ENCODE measurements at places on chromosomes 12 and 14. TPM values are rescaled to one million over a fixed set of nuclear protein-coding genes. Genes with fewer than 3 reads are reported as not detected.

- peak; percentile 15 for DNase-seq
Observed at GRCh38 chr12:22333713-22334409, 646 bp downstream of the ST8SIA1 start.

DNA sequence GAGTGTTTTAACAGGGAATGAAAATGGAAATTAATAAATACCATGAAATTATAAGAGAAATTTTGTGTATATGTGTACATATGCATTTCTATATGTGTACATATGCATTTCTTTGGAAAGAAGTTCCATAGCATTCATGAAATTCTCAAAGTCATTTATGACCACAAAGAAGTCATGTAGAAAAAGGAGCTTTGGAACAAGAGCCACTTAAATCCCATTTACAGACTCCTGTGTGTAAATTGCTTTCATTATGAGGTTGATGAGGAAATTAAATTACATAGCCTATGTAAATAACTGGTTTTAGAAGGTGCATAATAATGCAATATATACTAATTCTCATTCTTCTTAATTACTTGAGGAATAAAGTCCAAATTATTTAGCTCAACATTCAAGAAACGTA is 450.5 kb upstream of the SYT1 start:
- no peak for DNase-seq

DNA sequence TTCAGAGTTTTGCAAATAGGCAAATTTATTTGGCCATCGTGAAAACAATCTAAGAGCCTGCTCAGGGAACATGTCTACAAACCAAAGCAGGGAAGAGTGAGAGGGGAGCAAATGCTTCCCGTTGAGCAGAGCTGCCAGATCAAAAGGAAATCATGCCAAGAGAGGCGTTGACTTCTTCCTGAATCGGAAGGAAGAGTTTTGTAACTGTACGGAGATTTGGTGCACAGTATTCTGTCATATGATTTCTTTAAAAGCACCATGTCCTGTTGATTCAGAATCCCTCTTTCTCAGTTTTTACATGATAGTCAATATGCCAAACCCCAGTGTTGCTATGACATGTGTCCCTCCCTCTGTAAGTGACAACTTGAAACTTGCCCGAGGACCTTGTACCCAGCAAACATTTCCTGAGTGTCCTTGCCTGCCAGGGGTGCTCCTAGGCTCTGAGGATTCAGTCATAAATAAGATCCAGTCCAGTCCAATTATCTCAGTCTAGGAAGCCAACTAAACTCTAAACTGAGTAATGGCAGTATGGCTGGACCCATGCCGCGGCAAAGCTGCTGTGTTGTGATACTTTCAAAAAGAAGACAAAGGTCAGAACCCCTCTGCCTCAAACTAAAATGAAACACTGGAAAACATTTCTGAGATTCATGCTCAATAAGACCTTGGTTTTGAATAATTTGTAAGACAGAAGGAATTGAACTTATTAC is 300.1 kb upstream of the FKBP4 start:
- no peak for DNase-seq

DNA sequence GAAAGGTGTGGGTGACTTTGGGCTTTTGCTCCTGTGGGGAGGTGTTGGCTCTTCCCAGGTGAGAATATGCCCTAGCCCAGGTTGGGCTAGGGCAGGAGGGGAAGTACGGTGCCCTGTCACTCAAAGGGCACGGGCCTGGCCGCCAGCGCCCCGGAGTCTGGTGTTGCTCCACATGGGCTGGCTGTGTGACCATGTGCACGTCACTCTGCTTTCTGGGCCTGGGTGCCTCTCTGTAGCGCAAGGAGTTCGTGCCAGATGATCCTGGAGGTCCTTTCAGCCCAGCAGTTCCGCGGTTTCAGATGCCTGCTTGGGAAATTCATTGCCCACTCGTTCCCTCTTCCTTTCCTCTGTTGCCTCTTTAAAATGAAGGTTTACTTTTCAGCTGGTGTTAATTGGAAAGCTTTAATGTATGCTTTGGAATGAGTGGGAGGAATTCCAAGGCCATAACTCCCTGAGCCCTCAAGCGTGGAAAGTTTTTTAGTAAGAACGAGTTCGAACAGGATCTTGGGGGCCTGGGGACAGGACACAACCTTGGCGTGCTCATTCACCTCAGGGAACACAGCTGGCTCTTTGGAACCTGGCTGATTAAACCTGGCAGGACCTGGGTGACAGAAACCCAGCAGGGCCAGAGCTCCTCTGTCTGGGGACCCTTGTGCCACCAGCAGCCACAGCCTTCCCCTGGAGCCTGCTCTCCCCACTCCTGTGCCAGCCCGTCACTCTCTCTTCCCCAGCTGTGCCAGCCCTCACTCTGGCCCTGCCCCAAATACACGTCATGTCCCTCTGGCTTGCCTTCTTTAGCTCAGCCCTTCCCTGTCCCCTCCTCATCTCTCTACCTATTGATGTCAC is 42.8 kb downstream of the TSPAN9 start:
- no peak for DNase-seq

GRCh38 chr12:25054076-25054782 is 105.3 kb upstream of the BCAT1 start:
- no peak for DNase-seq

DNA sequence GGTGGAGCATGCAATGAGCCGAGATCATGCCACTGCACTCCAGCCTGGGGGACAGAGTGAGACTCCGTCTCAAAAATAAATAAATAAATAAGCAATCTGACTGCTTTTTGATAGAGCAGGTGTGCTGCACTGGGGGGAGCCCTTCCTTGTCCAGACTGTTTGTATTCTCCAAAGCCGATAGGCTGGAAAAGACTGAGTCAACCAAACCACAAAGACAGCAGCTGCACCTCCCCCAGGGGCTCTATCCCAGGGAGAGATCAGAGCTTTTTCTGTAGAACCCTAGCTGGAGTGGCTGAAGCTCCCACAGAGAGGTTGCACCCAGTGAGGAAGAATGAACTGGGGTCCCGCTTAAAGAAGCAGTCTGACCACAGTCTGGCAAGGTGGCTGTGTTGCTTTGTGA is 45.8 kb upstream of the LALBA start:
- no peak for DNase-seq

DNA sequence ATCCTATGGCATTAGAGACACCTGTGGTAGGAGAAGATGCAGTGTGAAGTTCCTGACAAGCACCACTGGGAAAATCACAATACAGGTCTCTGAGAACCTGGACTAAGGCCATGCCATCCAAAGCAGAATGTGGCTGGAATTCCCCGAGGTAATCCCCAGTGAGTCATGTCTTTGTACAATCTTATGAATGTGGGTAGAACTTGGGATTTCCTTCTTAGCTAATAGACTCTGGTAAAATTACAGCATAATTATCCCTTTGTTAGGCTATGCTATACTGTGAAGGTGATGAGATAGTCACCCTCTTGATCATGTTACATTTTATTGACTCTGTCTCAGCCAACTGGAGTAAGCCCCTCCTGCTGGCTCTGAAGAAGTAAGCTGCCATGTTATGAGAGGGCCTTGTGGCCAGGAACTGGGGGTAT is 224.3 kb upstream of the DCN start:
- DNase-seq: no peak

DNA sequence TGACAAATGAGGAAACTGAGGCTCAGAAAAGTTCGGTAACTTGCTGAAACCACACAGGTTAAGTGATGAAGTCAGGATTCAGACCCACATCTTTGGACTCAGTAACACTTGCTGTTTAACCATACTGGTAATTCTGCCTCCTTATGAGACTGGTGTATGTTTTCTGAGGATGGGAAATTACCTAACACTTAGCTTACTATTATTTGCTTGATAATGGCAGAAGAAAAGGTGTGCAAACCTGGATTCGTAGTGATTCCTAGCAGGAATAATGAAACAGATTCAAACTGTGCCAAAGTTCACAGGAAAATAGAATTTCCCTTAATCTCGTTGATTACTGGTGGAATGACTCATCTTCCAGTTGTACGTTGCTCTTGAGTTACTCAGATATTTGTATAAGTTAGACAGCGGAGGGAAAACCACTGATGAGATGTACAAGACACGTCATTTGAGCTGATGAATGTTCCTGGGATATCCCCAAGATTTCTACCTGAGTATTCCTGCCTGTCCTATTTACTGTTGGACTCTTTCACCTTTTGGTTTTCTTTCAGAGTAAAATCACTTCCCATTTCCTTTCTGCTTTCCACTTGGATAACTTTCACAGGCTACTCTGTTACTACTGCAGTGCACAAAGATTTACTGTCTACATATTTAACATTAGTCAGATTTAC is 37.5 kb downstream of the PRORP start:
- DNase-seq: no peak

GRCh38 chr12:46661110-46661845 is 164.5 kb downstream of the SLC38A4 start:
- peak; percentile 50 for DNase-seq

DNA sequence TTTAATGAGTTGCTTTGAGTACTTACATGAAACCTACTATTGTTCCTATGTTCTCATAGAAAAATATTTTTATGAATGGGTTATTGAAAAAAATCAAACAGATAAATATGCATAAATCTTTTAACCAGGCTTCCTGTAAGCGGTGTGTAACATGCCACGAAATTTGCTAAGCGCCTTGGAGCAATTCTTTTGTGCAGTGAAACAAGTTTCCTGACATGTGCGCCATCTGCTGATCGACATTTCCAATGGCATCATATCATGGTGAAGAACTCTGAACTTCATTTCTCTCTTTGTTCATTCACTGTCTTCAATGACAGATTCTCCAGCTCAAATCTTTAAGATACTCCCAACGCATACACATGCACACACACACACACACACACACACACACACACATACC is 145.6 kb upstream of the NAV3 start:
- DNase-seq: no peak

- DNase-seq: no peak
Observed at GRCh38 chr12:69936766-69937165, 111.7 kb downstream of the MYRFL start.

DNA sequence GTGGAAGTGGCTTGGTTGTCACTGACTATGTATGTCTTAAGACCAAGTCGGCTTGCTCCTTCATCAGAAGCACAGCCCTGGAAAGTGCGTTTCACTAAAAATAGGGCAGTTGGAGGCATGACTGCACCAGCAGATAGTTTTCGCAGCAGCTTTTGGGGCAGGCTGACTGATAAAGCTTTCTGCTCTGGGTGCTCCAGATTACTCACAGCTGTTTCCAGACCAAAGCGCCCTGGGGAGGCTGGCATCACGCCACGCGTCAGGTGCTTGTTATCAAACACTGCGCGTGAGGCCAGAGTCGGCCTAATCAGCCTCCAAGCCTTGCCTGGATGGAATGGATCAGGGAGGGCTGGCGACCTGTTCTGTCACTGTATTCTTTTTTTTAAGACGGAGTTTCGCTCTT is 13.3 kb upstream of the LRRC10 start:
- no peak for DNase-seq

DNA sequence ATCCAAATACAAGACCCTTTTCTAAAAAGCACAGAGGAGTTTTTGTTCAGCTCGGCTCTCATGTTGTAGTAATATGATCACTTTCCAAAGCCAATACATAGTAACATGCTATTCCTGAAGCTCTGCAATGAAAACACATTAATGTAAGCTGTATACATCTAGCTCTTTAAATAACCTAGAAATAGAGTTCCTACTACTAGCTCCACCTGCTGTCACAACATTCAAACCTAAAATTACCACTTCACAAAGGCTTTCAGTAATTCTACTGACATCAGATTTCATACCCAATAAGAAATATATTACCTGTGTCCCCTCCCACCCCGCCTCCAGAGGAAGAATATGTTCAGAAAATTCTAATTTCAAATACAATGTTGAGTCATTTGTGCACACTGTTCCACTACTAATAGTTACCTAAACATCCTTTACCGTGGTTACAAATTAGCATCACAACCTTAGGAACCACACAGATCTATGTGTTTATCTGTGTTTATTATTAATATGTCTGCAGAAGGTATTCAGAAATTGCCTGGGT is 17.8 kb downstream of the EFCAB11 start:
- no peak for DNase-seq

DNA sequence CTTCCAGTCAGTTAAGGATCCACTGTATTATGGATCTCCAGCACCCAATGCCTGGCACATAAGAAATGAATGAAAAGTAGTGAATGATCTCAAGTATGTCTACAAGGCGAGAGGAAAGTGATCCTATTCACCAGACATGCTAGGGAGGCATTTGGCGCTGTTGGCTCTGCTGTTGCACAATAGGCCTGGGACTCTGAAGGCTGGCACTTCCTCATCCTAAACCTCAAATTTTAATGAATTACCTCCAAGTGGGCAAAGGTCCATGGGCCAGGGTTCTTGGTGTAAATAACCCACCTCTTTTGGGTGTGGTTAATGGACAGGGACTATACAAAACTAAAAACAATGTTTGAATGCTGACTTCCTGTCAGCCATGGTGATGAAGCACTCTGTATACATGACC is 173.4 kb upstream of the PZP start:
- no peak for DNase-seq

- no peak for DNase-seq
Observed at GRCh38 chr14:68143341-68143841, 323.8 kb downstream of the RAD51B start.

GRCh38 chr12:6698352-6699046 is 2.1 kb downstream of the PIANP start:
- no peak for DNase-seq

DNA sequence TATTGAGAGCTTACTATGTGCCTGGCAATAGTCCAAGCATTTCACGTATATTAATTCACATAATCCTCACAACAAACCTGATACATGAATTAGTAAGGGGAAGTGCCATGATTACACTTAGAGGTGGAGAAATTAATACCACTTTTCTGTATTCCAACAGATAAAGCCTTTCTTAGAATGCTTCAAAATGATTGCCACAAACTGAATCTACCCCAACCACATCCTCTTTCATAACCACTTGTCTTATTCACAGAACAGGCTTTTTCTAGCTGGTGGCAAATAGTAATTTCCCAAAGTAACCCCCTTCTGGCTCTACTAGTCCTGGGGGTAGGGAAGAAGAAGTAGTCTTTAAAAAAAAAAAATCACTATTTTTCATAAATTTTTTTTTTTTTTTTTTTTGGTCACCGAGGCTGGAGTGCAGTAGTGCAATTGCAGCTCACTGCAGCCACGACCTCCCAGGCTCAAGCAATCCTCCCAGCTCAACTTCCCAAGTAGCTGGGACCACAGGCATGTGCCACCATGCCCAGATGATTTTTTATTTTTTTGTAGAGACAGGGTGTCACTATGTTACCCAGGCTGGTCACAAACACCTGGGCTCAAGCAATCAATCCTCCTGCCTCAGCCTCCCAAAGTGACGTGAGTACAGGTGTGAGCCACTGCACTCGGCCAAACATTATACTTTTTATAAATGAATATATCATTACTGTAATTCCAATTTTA is 59.0 kb upstream of the ARID2 start:
- no peak for DNase-seq

ABCD2 gene
- 8.8 TPM for total RNA-seq

CD69 gene
- total RNA-seq: 1,130 TPM

KRT77 gene
- not detected for total RNA-seq

DNAH10 gene
- 0.02 TPM for total RNA-seq

RDH12 gene
- not detected for total RNA-seq

Data from CD4-positive, CD25-positive, alpha-beta regulatory T cell (primary cell).